ENCODE measurements at places on chromosomes 3 and 15.
A peak's percentile ranks its signal among the peaks of the same experiment; 100 is the strongest.

GRCh38 chr15:33378866-33379480 lies 68.2 kb downstream of the RYR3 start:
- no peak overlapping the region for H3K4me3 ChIP-seq
- H3K27me3 ChIP-seq, result no peaks in the 10 kb centered on the region
- DNase-seq, result no peak
- no peaks in the 10 kb centered on the region for H3K4me1 ChIP-seq
- H3K27ac ChIP-seq, result no peak overlapping the region

DNA sequence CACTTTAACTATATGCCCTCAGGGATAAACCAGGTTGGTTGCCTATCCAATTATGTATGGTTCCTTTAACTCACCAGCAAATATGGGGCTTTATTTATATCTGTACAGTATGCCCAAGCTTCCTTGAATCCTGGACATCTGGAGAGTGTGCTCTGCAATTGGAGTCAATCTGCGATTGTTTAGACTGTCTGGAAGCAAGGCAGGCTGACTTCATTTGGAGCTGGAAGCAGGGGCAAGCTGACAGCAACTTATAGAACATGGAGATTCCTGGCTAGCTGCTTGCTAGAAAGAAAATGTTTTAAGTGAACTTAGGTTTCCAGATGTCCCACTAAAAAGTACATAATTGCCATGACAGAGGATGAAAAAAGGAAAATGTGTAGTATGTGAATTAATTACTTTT lies 63.7 kb upstream of the TPRG1 start:
- no peak overlapping the region for H3K27ac ChIP-seq
- DNase-seq, result no peak
- no peak overlapping the region for H3K4me3 ChIP-seq

- DNase-seq, result no peak
- H3K27ac ChIP-seq, result no peak overlapping the region
- no peaks in the 10 kb centered on the region for H3K27me3 ChIP-seq
- no peaks in the 10 kb centered on the region for H3K36me3 ChIP-seq
Measured at GRCh38 chr15:89751748-89752147, 699 bp upstream of the MESP1 start.

DNA sequence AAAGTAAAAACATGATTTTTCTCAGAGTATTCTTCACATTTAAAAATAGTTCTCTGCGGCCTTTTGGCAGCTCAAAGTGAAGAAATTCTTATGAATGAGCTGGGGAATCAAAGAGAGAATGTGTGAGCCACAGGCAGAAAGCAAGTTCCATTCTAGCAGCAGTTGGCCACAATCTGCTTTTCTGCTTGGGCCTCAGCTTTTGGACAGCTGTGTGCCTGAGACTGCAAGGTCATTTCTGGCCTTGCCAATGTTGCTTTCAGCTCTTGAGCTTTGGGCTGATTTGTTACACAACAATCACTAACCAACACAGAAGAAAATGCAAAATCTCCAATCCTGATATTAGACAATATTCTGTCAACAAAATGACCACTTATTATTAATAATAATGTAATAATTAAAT lies 14.4 kb upstream of the TM4SF4 start:
- DNase-seq, result peak; percentile 87
- H3K27ac ChIP-seq, result peak overlapping the region; percentile 71
- no peaks in the 10 kb centered on the region for H3K36me3 ChIP-seq
- no peak overlapping the region for H3K4me3 ChIP-seq
- peaks cover 51% of the 10 kb centered on the region for H3K4me1 ChIP-seq
